ENCODE measurements at places on chromosomes 11 and 22.

DNA sequence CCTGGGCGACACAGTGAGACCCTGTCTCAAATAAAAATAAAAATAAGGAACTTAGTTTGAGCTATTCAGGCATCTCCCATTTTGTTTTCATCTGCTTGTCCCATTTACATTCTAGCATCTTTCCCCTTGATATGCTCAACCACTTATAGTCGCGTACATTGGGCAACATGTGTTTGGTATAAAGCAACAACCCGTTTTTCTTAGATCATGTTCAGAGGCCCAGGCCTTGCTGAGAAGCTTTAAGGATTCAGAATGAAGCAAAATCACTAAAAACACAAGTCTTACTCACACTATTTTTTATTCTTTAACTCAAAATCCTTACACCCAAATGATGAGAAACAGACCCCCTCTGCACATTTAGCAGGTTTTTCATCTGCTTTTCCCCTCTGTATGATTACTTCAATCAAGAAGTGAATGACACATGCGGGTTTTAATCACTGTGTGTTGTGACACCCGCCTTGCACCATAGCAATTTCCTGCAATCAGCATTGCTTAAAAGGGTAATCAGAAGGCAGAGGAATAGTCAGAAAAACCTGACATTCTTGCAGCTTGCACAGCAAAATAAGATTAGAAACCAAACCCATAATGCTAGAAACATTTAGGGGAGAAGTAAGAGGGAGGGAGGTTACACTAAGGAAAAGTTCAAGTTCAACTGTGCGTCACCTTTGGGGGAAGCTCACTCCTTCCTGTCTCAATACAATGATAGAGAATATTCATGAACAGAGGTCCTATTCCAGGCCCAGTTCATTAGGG lies 25.9 kb downstream of the ALG9 start:
- DNase-seq = no peak

DNA sequence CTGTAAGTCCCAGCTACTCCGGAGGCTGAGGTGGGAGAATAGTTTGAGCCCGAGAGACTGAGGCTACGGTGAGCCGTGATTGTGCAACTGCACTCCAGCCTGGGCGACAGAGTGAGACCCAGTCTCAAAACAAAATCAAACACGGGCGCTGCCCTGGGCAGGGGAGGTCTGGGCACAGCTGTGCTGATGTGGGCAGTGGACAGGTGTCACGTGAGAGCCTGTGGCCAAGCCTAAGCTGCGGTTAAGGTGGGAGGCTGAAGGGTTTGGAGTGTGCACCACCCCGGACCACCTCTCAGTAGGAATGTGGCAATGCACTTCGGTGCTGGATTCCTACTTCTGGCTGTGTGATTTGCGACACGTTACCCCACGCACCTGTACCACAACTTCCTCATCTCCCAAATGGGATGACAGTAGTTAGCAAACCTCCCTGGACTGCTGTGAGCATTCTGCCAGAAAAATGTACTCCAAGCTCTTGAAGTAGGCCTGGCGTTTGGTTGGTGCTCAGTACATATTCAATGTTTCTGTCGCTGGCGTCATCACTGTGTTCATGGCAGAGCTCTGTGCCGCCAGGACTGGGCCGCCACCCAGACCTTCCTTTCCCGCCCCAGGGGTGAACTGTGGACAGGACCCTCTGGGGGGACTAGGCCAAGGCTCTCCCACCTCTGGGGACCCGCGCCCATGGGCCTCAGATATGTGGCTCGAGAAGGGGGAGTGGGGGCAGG lies 807 bp upstream of the ZNF74 start:
- no peak for DNase-seq

DNA sequence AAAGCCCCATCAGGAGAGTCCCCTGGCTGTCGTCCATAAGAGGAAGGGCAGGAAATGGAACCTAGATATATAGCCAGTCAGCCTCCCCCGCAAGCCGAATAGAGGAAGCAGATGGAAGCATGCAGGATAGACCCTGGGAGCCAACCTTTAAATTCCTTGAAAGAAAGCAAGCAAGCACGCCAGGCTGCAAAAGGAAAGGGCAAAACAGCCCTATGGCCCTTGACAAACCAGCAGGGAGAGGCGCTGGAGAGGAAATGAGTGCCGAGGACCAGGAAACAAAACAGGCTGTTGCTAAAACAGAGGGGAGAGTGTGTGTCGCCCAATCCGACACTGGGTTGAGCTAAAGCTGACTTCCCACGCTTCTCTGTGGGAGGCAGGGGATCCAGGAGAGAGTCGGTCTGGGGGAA lies 203.5 kb upstream of the MTNR1B start:
- no peak for DNase-seq

GRCh38 chr11:3035333-3035732 lies 21.9 kb downstream of the CARS1 start:
- no peak for DNase-seq

GRCh38 chr22:30882974-30883533 lies 85.5 kb downstream of the MORC2 start:
- DNase-seq = no peak

- DNase-seq = no peak
Observed at GRCh38 chr22:45319324-45319685, 9.6 kb downstream of the FAM118A start.

GRCh38 chr11:14386895-14387480 lies 28.0 kb upstream of the RRAS2 start:
- DNase-seq = no peak

- DNase-seq = no peak
Observed at GRCh38 chr22:29291215-29291614, 15.2 kb upstream of the GAS2L1 start.
